ENCODE measurements at places on chromosomes 13 and 19.

- DNase-seq = no peak
Observed at GRCh38 chr13:113923376-113924063, 50.4 kb downstream of the C13orf46 start.

GRCh38 chr19:14672188-14672872 is 2.3 kb downstream of the ADGRE3 start:
- DNase-seq = no peak

GRCh38 chr13:98784666-98785065 is 32.2 kb upstream of the SLC15A1 start:
- no peak for DNase-seq

DNA sequence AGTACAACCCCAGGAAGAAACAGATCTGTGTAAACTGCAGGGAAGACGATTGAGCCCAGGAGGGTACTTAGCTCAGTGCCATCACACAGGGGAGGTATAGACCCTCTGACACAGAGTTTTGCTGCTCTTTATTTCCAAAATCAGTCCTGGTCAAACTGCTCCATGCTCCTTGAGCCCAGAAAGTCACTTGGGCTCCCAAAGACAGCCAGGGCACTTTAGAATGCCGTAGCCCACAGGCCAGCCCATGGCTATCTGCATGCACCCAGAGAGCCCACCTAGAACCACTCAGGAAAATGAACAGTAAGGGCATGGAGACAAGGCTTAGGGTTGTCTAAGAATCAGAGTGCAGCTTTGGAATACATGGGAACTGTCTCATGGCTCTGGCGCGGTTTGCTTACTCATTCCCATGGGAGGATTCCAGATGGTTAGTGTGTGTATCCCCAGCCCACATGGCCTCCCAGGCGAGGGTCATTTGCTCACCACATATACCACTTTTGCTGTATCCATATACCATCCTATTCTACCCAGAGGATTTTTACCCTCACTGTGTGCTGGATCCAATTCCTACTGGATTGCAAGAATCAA is 14.7 kb upstream of the PDCD5 start:
- DNase-seq = no peak

GRCh38 chr13:94412870-94413597 is 66.4 kb downstream of the DCT start:
- DNase-seq = no peak

DNA sequence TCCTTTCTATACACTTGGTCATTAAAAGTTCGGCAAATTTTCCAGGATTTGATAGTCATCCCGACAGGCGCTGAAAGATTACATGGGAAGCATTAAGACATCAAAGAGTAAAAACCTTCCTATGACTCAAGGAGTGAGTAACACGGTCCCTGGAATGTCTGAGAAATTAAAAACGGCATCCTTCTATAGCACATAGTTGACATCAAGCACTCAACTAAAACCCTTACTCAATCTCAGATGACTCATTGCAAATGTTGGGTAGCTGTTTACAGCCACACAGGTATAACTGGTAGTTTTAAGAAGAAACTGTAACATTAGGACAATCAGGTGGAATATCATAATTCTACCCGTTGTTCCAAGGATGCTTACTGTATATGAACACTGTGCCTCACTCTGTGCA is 6.4 kb upstream of the LGALS13 start:
- DNase-seq = no peak

GRCh38 chr13:81987159-81987558 is 1646.2 kb upstream of the SPRY2 start:
- no peak for DNase-seq

- DNase-seq = no peak
Observed at GRCh38 chr13:54210397-54211049, 1181.9 kb downstream of the OLFM4 start.

DNA sequence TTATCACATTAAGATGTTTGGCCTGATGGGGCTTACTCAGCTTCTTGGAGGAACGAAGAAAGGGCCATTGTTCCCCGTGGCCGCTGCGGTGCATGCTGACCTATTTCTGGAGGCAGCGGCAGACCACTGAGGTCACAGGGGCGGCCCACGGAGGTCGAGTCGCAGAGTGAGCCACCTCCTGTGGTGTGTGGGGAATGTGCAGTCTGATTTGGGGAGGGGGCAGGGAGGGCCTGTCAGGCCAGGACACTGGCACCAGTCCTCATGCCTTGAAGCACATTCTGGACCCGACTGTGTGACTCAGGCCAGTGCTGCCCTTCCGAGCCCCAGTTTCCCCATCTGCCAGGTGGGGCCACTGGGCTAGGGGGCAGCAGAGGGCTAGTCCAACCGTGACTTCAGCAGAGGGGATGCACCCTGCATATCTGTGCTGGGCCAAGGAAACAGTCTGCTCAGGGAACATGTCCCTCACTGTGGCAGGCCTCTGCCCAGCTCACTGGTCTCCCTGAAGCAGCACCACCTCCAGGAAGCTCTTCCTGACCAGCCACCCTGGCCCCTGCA is 6.3 kb downstream of the SLC7A10 start:
- DNase-seq = no peak

DNA sequence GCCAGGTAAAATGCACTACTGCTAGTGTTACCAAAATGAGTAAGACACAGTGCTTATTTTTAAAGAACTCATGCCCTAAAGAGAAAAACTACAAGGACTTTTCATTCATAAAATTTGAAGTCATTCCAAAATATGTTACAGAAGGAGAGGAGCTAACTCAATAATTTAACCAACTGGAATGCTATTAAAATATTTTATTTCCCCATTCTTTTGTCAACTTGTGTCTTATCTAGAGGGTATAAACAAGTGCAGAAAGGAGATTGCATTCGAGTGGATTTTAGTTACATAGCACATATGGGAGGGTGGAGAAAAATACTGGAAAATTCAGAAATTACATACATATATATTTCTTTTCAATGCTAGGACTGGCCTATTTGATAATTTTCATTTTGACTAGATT is 131.0 kb upstream of the IRS2 start:
- DNase-seq = no peak

- DNase-seq = no peak
Observed at GRCh38 chr13:47433461-47434005, 536.7 kb upstream of the HTR2A start.

Data from nucleus accumbens (tissue), 56 donors.